ENCODE measurements at places on chromosomes 6 and 20. TPM values are rescaled to one million over a fixed set of nuclear protein-coding genes. Genes with fewer than 3 reads are reported as not detected.

DNA sequence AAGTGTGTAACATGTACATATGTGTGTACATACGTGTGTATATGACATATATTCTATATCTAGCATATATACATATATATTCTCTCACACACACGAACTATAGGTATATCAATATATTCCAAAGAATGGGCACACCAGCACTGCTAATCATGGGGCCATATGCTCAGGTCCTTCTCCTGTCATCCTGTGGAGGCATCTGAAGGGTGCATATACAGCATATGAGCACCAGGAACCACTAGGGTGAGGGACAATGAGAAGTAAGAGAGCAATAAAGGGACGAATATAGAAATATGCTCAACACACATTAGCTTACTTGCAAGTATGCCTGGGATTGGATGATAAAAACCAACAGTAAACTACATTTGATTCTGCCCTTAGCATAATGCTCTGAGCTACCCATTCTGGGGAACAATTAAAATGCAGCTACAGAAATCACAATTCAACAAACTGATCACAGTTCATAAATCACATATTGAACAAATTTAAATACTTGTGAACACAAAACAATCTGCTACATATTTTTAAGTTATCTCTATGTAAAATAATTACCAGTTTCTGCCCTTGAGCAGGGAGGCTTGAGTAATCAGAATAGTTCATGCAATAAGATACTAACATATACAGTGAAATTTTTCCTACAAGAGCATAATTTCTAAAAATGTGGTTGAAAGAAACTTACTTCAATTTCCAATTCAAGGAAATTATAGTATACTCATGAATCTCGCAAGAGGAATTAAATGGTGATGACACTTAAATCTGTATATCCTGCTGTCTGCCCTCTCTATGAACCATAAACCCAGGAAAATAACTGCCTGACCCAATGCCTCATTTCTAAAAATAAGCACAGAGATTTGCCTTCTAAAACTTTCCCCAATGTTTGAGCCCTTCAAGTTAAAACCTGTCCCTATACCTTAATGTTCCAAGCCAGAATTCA, 272.2 kb upstream of the THEMIS start:
- H3K27ac ChIP-seq: no peak overlapping the region
- no peak overlapping the region for H3K4me3 ChIP-seq
- no peak for DNase-seq
- H3K27me3 ChIP-seq: no peaks in the 10 kb centered on the region
- H3K4me1 ChIP-seq: peaks cover 13% of the 10 kb centered on the region
- H3K36me3 ChIP-seq: no peaks in the 10 kb centered on the region

DNA sequence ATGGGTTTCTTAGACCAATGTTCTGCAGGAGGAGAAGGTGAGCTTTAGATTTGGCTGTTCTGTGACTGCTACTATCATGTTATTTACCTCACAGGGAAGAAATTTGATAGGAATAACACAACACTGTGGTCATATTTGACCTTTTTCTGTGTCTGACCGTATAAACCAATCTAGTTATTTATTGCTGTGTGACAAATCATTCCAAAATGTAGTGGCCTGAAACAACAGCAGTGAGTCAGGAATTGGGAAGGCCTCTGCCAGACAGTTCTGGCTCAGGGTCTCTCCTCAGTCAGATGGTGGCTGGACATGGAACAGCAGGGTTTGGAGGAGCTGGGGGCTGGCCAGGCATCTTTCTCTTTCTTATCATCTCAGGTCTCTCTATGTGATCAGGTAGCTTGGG, 33.0 kb downstream of the RIPOR2 start:
- H3K27me3 ChIP-seq: no peaks in the 10 kb centered on the region
- H3K4me1 ChIP-seq: peaks cover 98% of the 10 kb centered on the region
- peak overlapping the region; percentile 84 for H3K4me3 ChIP-seq

- H3K36me3 ChIP-seq: peaks cover 1% of the 10 kb centered on the region
- no peaks in the 10 kb centered on the region for H3K27me3 ChIP-seq
- no peak for DNase-seq
- peak overlapping the region; percentile 63 for H3K27ac ChIP-seq
- H3K4me3 ChIP-seq: no peak overlapping the region
- H3K4me1 ChIP-seq: peaks cover 38% of the 10 kb centered on the region
These were observed 17.7 kb downstream of the OR2A4 start for GRCh38 chr6:131683479-131683878.

GRCh38 chr6:106243261-106243660, 82.3 kb downstream of the ATG5 start:
- H3K27ac ChIP-seq: peak overlapping the region; percentile 46
- H3K36me3 ChIP-seq: peaks cover 8% of the 10 kb centered on the region
- peaks cover 6% of the 10 kb centered on the region for H3K4me1 ChIP-seq
- no peaks in the 10 kb centered on the region for H3K27me3 ChIP-seq

GRCh38 chr6:106315765-106316374, 9.7 kb downstream of the ATG5 start:
- no peaks in the 10 kb centered on the region for H3K27me3 ChIP-seq
- H3K36me3 ChIP-seq: peaks cover 12% of the 10 kb centered on the region
- DNase-seq: no peak
- peak overlapping the region; percentile 34 for H3K27ac ChIP-seq

- H3K4me3 ChIP-seq: no peak overlapping the region
- no peak for DNase-seq
- H3K4me1 ChIP-seq: peaks cover 20% of the 10 kb centered on the region
- H3K36me3 ChIP-seq: peaks cover 4% of the 10 kb centered on the region
- peaks cover 7% of the 10 kb centered on the region for H3K27me3 ChIP-seq
These were observed 20.0 kb upstream of the VNN1 start for GRCh38 chr6:132733814-132734213.

- no peak overlapping the region for H3K27ac ChIP-seq
- H3K4me3 ChIP-seq: no peak overlapping the region
- H3K4me1 ChIP-seq: peaks cover 21% of the 10 kb centered on the region
- peaks cover 2% of the 10 kb centered on the region for H3K36me3 ChIP-seq
- H3K27me3 ChIP-seq: no peaks in the 10 kb centered on the region
These were observed 5.0 kb upstream of the BLOC1S5 start for GRCh38 chr6:8069151-8069550.

DNA sequence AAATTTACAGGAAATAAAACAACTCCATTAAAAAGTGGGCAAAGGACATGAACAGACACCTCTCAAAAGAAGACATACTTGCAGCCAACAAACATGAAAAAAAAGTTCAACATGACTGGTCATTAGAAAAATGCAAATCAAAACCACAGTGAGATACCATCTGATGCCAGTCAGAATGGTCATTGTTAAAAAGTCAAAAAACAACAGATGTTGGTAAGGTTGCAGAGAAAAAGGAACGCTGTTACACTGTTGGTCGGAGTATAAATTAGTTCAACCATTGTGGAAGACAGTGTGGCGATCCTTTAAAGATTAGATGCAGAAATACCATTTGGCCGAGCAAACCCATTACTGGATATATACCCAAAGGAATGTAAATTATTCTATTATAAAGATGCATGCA, 858.0 kb upstream of the FLRT3 start:
- H3K27ac ChIP-seq: no peak overlapping the region
- no peak for DNase-seq
- no peak overlapping the region for H3K4me3 ChIP-seq
- H3K36me3 ChIP-seq: peaks cover 1% of the 10 kb centered on the region
- no peaks in the 10 kb centered on the region for H3K27me3 ChIP-seq

DNA sequence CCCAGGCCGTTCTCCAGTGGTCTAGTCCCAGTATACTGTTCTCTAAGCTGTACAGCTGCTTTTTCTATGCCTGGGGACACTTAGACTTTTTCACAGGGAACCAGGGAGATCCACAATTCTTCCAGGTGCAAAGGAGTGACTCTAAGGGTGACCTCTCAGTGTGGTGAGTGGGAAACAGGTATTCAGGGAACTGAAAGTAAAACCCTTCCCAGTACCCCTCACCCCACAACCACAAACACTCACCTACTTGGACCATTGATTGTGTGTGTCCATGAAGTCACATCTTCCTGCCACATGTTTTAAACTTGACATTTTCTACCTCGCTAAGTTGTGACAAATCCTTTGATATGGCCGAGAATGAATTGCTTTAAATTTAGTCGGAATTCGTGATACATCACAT, 183.6 kb downstream of the CLIC5 start:
- H3K27me3 ChIP-seq: no peaks in the 10 kb centered on the region
- H3K4me3 ChIP-seq: peak overlapping the region; percentile 81
- peaks cover 14% of the 10 kb centered on the region for H3K36me3 ChIP-seq
- H3K27ac ChIP-seq: peak overlapping the region; percentile 70

HMGCLL1 gene
- total RNA-seq: not detected

MYL9 gene
- 0.62 TPM for total RNA-seq
